ENCODE measurements at places on chromosomes 7 and 10.

DNA sequence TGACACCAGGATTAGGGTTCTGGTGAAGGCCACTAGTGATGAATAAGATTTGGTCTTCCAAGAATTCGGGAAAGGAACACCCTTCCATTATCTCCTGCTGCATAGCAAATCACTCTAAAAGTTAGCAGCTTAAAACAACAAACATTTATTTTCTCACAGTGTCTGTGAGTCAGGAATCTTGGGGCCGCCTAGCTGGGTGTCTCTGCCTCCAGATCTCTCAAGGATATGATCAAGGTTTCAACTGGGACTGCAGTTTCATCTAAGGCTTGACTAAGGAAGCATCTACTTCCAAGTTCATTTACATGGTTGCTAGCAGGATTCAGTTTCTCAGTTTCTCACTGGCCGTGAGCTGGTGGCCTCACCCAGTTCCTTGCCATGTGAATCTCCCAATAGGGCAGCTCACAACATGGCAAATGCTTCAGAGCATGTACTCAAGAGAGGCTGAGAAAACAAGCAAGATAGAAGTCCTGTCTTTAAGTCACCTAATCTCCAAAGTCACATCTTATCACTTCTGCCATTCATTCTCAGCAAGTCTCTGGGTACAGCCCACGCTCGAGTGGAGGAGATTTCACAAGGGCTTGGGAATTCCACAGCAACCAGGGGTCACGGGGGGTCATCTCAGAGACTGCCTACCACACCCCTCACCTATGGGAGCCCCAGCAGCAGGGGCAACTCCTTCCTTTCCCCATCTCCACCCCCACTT, 26.8 kb downstream of the TLX1 start:
- DNase-seq: no peak

GRCh38 chr7:128941946-128942526, 4.3 kb downstream of the IRF5 start:
- no peak for DNase-seq

DNA sequence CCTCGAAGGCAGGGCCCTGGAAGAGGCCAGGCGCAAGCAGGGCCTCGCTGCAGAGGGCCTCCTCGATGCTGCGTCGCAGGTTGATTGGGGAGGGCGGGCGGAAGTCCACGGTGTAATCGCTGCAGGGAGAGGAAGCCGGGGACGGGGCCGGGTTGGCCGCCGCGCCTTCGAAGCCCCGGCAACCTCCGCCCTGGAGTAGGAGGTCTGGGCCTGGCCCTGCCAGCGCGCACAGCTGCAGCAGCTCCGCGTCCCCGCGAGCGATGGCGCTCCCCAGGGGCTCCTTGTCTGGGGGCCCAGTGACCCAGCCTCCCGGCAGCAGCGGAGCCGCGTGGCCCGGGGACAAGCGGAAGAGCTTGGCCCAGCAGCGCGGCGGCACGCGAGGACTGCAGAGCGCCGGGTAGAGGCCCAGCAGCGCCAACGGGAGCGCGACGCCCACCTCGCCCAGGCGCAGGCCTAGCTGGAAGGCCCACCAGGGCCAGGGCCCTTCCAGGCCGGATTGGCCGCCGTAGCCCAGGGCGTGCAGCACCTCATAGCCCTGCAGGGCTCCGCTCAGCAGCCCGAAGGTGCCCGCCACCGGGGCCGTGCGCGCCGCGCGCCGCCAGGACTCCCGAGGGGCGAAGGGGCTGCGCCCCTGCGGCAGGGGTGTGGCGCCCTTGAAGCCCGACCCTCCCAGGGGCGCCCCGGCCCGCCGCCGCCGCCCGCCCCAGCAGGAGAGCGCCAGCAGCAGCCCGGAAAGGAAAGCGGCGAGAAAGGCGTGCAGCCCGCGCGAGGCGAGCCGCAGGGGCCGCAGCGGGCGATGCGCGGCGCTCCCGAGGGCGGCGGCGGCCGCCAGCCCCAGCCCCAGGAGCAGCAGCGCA, 7.8 kb upstream of the RBM28 start:
- DNase-seq: no peak

DNA sequence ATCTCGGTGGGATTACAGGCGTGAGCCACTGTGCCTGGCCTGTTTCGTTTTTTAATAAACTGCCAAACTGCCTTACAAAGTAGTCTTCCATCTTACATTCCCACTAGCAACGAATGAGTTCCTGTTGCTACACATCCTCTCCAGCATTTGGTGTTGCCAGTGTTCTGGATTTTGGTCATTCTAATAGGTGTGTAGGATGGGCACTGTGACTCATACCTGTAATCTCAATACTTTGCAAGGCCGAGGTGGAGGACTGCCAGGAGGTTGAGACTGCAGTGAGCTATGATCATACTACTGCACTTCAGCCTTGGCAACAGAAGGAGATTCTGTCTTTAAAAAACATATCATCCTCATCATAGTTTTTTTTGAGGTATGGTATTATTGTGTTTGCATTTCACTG, 21.4 kb upstream of the RSBN1L start:
- DNase-seq: no peak

DNA sequence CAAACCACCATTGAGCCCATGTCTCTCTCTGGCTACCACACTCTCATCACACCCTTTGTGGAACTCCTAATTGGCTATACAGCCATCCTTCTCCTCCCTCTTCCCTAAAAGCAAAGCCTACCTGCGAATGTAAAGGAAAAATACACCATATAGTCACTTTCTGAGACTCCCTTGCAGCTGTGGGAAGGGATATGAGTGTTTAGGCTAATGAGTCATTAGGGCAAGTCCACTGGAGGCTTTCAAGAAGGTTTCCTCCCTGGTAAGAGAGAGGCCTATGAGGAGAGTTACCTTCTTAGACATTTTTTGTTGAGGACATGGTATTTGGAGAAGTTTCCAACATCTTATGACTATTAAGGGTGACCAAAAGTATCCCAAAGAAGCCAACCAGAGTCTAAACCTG, 4.1 kb upstream of the TMEM243 start:
- DNase-seq: no peak

DNA sequence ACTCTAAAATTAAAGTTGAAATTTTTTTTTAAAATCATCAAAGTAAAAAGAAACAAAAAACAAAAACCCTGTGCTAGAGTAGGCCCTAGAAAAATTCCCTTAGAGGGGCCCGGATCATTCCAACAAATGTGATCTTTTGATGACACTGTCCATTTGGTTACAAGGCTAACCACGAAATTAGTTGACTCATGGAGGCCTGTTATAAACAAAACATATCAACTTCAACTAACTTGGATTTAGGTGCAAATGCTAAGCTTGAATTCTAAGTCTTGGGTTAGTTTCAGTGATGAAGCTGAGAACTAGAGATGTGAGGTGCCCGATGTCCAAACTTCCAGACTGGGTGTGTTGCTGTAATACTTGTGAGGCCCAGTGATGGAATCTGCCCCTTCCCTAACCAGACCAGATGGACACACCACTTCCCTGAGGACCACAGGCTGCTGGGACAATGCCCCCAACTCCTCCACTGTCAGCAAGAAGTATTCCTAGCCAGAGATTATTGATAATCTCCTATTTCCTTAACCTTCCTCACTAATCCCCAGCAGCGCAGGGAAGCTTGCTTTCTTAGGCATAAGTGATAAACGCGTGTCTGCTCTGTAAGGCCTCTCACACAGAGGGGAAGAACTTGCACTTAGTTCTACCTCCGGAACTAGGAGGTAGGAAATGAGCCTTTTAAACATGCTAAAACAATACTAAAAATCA, 108.7 kb downstream of the RAPGEF5 start:
- no peak for DNase-seq

DNA sequence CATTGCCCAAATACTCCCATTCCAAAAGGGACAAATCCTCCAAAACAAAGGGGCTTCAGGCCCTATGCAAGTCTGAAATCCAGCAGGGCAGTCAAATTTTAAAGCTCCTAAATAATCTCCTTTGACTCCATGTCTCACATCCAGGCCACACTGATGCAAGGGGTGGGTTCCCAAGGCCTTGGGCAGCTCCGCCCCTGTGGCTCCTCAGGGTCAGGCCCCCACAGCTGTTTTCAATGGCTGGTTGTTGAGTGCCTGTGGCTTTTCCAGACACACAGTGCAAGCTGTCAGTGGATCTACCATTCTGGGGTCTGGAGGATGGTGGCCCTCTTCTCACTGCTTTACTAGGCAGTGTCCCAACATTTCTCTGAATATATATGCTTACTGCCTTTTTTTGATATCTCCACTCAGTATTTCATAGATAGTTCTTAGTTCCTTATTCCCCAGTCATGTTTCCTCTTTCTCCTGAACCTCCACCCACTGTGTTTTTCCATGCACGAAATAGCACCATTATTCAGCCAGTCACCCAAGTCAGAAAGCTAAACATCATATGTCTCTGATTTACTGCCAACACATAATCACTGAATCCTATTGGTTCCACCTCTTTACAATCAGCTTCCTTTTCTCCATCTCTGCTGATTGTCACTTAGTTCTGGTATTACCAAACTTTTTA, 172.6 kb upstream of the CACNA2D1 start:
- peak; percentile 17 for DNase-seq

GRCh38 chr7:44057181-44057848, 8.1 kb downstream of the PGAM2 start:
- DNase-seq: no peak

GRCh38 chr7:121385056-121385799, 10.9 kb downstream of the FAM3C start:
- DNase-seq: no peak

DNA sequence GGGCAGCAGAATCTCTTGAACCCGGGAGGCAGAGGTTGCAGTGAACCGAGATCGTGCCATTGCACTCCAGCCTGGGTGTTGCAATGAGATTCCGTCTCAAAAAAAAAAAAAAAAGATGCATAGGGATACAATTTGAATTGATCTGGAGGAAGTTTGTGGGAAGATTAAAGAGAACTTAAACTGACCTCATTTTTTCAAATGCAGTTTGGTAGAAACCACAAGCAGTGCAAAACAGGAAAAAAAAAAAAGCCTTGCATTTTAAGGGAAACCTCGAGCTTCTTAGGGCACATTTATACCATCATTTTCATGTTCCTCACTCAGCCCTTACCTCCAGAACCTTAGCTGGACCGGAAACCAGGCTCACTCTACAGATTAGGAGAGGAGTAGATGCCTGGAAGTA, 2.8 kb downstream of the KCTD7 start:
- DNase-seq: no peak

DNA sequence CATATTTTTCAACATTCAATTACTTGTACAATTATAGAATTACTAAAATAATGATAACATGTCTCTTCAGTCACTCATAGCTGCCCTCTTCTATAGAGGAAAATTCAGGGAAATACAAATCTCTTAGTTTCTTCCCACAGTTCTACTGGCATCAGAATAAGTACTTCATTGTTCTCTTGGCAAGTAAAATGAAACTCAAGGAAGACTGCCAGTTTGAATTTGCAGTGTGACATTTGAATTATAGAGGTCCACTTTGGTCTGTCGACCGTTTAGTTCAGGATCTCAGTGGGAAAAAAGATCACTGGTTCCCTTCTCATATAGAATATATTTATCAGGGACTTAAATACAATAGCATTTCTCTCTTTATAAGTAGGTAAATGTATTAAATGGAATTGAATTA, 114.5 kb downstream of the PON1 start:
- DNase-seq: no peak

- DNase-seq: no peak
Observed at GRCh38 chr10:89224739-89225443, 17.8 kb upstream of the CH25H start.

DNA sequence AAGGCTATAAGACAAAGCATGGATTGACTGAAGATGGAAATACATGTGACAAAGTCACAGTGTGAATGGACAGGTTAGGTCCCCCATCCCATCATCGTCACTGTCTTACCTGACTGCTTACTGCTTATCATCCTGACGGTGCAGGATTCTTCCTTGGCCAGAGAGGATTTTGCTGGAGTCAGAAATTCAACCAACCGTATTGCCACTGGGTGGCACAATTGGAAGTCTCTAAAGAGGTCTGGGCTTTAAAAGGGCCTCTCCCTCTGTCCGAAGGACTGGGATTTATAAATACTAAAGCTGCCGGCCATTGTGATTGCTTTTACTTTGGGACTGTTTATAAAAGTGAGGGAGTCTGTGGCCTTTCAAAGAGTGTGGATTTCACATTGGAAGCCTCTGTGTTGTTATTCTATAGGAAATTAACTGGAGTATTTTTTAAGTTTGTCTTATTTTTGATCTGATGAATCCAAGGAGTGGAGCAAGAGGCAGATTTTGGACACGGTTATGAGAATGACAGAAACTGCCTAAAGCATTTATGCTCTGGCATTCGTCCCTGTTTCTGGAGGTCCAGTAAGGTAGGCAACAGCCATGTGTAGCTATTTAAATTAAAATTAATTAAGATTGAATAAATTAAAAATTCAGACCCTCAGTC, 113.3 kb upstream of the CREB5 start:
- no peak for DNase-seq

- DNase-seq: no peak
Observed at GRCh38 chr7:14332155-14332554, 342.7 kb upstream of the ETV1 start.
